GM23338 (cell line): ENCODE measurements at places on chromosomes 7 and 10. TPM values are rescaled to one million over a fixed set of nuclear protein-coding genes. Genes with fewer than 3 reads are reported as not detected.

- DNase-seq = no peak
- peaks cover 9% of the 10 kb centered on the region; the same call in 1 of the 2 replicates for H3K36me3 ChIP-seq
- H3K4me3 ChIP-seq = no peak overlapping the region
- no peaks in the 10 kb centered on the region for H3K27me3 ChIP-seq
- no peaks in the 10 kb centered on the region for H3K4me1 ChIP-seq
- no peak overlapping the region for H3K27ac ChIP-seq
Measured at GRCh38 chr7:75889223-75889825, 10.5 kb downstream of the RHBDD2 start.

GRCh38 chr10:72031706-72032105, 56.6 kb downstream of the SPOCK2 start:
- H3K36me3 ChIP-seq = no peaks in the 10 kb centered on the region
- H3K27ac ChIP-seq = no peak overlapping the region
- H3K4me1 ChIP-seq = no peaks in the 10 kb centered on the region
- H3K4me3 ChIP-seq = no peak overlapping the region

- no peak for DNase-seq
- H3K36me3 ChIP-seq = no peaks in the 10 kb centered on the region
- H3K27me3 ChIP-seq = no peaks in the 10 kb centered on the region
- H3K4me1 ChIP-seq = no peaks in the 10 kb centered on the region
- H3K27ac ChIP-seq = no peak overlapping the region
- H3K4me3 ChIP-seq = no peak overlapping the region
Measured at GRCh38 chr7:107622429-107622828, 38.2 kb upstream of the SLC26A4 start.

- no peak for DNase-seq
- H3K36me3 ChIP-seq = no peaks in the 10 kb centered on the region
- H3K27ac ChIP-seq = no peak overlapping the region
Measured at GRCh38 chr10:88545359-88545758, 37.8 kb downstream of the RNLS start.

GRCh38 chr10:28327491-28327880, 24.6 kb upstream of the MPP7 start:
- H3K36me3 ChIP-seq = no peaks in the 10 kb centered on the region
- DNase-seq = no peak
- H3K27ac ChIP-seq = no peak overlapping the region
- peaks cover 12% of the 10 kb centered on the region; the same call in 1 of the 2 replicates for H3K4me1 ChIP-seq
- no peak overlapping the region for H3K4me3 ChIP-seq

- peaks cover 49% of the 10 kb centered on the region for H3K4me1 ChIP-seq
- no peak for DNase-seq
- no peaks in the 10 kb centered on the region for H3K36me3 ChIP-seq
- peak overlapping the region; percentile 93 for H3K27ac ChIP-seq
- no peak overlapping the region for H3K4me3 ChIP-seq
- no peaks in the 10 kb centered on the region for H3K27me3 ChIP-seq
Measured at GRCh38 chr7:47329320-47329926, 252.5 kb downstream of the TNS3 start.

- no peaks in the 10 kb centered on the region for H3K27me3 ChIP-seq
- no peaks in the 10 kb centered on the region for H3K4me1 ChIP-seq
- H3K4me3 ChIP-seq = no peak overlapping the region
- H3K36me3 ChIP-seq = peaks cover 3% of the 10 kb centered on the region; the same call in 1 of the 2 replicates
- no peak overlapping the region for H3K27ac ChIP-seq
Measured at GRCh38 chr10:12252882-12253546, 57.0 kb downstream of the CDC123 start.

GRCh38 chr7:112481833-112482670, 1.3 kb downstream of the LSMEM1 start:
- peak; percentile 46 for DNase-seq
- H3K27me3 ChIP-seq = no peaks in the 10 kb centered on the region
- H3K36me3 ChIP-seq = no peaks in the 10 kb centered on the region

DNA sequence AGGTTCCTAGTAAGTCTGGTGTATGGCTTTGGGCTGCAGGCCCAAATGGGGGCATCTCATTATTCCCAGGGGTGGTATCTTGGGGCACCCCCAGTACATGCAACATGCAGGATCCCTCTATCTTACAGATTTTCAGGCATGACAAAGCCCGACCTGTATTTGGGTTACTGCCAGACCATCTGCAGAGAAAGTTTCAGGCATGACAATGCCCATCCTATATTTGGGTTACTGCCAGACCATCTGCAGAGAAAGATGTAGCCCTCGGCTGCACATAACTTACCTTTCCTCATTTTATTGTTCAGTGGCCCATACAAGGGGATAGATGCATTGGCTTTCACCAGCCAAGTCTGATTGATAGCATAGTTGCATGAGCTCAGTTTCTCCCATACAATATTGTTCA, 112.2 kb upstream of the RAB18 start:
- no peak overlapping the region for H3K27ac ChIP-seq
- H3K36me3 ChIP-seq = no peaks in the 10 kb centered on the region
- no peak overlapping the region for H3K4me3 ChIP-seq
- no peak for DNase-seq
- peaks cover 17% of the 10 kb centered on the region for H3K4me1 ChIP-seq

DNA sequence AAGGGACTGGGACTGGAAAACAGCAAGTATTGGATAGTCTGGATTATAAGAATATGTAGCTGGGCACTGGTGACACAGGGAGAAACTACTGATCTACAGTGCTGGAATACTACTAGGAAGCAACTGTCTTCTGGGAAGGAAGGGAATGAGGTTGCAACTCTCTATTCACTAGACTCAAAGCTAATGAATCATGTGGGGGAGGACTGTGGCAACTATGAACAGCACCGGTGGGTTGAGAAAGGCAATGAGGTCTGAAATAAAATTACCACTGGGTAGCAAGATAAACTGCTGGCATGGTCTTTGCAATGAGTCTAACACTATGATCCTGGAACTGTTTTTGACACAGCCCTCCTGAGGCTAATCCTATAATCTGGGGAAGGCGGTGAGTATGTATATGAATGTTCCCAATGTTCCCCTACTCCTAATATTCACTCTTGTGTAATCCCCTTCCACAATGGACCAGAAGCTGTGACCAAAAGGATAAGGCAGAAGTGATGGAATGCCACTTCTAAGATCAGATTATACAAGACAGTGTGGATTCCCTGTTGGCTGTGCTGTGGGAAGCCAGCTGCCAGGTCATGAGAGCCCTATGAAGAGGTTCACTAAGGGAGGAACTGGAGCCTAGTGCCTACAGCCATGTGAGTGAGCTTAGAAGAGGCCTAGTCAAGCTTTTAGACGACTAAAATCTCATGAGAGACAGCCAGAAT, 101.3 kb upstream of the DNAJB12 start:
- H3K36me3 ChIP-seq = no peaks in the 10 kb centered on the region
- DNase-seq = no peak
- peak overlapping the region; percentile 39; the same call in 1 of the 2 replicates for H3K27ac ChIP-seq
- no peak overlapping the region for H3K4me3 ChIP-seq
- no peaks in the 10 kb centered on the region for H3K4me1 ChIP-seq
- no peaks in the 10 kb centered on the region for H3K27me3 ChIP-seq

DNA sequence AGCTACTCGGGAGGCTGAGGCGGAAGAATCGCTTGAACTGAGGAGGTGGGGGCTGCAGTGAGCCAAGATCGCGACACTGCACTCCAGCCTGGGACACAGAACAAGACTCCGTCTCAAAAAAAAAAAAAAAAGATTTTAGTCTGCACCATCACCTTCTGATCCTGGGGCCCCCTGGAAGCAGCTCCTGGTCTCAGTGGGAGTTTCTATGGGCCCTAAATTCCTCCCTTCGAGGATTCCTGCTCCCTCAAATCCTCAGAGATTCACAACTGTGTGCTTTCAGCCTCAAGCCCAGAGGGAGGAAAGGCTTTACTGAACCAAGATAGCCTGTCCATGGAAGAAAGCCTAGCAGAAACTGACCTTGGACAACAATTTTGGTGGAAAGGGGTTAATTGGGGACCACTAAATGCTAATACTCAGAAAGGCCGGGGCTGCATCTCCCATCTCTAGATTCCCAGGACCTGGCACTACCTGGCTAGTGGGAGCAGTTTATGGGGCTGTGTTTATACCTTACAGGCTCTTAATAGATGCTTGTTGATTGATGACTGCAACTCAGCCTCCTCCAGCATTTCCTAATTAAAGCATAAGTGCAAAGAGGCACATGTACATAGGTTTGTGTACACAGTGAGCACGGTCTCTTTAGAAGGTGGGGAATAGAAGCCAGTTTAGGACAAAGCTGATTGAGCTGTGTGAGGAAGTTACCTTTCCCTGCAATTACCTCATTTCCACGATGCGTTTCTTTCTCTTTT, 9.2 kb upstream of the FGFR2 start:
- no peaks in the 10 kb centered on the region for H3K36me3 ChIP-seq
- H3K4me3 ChIP-seq = no peak overlapping the region
- no peak overlapping the region for H3K27ac ChIP-seq
- no peaks in the 10 kb centered on the region for H3K4me1 ChIP-seq
- peaks cover 8% of the 10 kb centered on the region; the same call in 1 of the 2 replicates for H3K27me3 ChIP-seq

DNA sequence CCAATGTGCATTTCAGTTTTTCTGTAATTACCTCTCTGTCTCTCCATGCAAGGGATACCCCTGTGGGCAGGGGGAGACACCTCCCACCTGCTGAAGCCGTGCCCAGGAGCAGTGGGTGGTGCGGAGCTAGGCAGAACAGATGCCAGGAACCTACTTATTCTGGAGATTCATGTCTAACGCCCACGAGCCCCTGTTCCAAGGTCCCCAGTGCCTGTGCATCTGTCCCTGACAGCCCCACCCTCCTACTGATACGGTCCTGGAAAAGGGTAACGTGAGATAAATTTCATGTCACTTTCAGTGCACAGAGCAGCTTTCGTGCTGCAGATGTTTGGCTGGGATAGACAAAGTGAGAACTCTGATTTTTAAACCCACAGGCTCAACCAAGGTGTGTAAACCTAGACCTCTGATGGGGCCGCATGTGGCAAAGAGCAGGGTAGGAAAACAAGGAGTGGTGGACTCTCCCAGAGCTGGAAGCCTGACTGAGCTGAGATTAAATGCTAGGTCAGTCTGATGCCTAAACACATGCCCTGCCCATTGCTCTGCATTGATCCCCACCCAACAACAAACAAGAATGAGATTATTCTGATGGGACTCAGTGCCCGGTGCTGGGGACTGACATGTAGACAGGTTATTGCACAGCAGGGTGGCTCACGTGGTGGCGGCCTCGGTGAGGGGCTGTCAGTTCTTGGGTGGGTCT, 123.6 kb upstream of the GDF10 start:
- no peak for DNase-seq
- no peak overlapping the region for H3K4me3 ChIP-seq
- no peaks in the 10 kb centered on the region for H3K36me3 ChIP-seq
- no peaks in the 10 kb centered on the region for H3K27me3 ChIP-seq

DNA sequence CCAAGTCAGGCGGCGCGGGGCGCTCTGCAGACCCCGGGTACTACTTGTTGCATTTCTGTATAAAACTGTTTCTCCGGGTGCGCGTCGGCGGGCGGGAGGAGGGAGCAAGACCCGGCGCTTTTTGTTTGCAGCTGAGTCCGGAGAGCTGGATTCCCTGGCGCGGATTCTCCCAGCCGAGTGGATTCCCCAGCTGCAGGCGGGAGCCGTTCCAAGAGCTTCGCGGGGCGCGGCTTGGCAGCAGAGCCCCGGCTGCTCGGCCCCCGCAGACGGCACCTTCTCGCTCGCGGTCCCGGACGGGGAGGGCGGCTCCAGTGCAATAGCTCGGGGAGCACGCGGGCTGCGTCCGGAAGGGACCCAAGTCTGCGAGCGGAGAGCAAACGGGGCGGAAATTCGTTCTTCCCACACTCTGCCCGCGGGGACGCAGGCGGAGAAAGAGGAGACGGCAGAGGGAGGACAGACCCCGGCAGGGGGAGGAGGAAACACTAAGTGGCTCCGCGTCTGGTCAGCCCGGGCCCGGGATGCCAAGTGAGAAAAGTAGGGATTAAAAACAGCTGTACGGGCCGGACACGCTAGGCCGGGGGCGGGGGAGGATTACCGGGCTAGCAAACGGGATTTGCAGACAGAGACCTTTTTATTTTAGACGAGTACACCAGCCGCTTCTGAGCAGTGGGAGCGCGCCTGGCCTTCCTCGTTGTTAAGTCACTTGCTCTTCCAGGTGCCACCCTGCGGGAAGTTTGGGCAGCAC, at the start of gene TRIL:
Gene TRIL, minus strand, starts transcription at position 96 of the 745 bp plus-strand sequence. CDS start 284 bp downstream, outside the sequence.
- H3K4me3 ChIP-seq = peak within 1 kb of the TSS; percentile 70
- no peaks in the 10 kb centered on the region for H3K36me3 ChIP-seq
- DNase-seq = peak; percentile 79
- H3K4me1 ChIP-seq = peaks cover 29% of the 10 kb centered on the region
- H3K27me3 ChIP-seq = peaks cover 71% of the 10 kb centered on the region

GRCh38 chr7:70340236-70340635, 742.0 kb downstream of the AUTS2 start:
- no peaks in the 10 kb centered on the region for H3K36me3 ChIP-seq
- no peak overlapping the region for H3K27ac ChIP-seq
- no peaks in the 10 kb centered on the region for H3K27me3 ChIP-seq
- no peak overlapping the region for H3K4me3 ChIP-seq
- no peaks in the 10 kb centered on the region for H3K4me1 ChIP-seq
- no peak for DNase-seq

DNA sequence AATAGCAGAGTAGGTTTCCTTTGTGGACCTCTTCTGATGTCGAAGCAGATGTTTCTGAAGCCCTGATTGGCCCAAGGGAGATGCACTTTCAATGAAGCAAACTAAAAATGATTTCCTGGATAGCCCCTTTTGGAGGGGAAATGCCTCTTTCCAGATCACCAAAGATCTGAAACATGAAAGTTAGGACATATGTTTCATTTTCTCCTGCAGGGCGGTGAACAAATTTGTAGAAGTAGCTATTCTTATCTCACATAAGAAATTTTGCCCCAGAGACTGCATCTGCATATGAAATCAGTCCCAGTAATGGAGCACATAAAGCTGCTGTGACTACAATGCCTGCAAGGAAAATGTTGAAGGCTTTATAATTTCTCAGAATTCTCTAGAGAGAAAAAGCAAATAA, 56.0 kb downstream of the THSD7A start:
- H3K4me1 ChIP-seq = no peaks in the 10 kb centered on the region
- no peak overlapping the region for H3K4me3 ChIP-seq
- no peak for DNase-seq
- no peak overlapping the region for H3K27ac ChIP-seq
- H3K36me3 ChIP-seq = no peaks in the 10 kb centered on the region

DNA sequence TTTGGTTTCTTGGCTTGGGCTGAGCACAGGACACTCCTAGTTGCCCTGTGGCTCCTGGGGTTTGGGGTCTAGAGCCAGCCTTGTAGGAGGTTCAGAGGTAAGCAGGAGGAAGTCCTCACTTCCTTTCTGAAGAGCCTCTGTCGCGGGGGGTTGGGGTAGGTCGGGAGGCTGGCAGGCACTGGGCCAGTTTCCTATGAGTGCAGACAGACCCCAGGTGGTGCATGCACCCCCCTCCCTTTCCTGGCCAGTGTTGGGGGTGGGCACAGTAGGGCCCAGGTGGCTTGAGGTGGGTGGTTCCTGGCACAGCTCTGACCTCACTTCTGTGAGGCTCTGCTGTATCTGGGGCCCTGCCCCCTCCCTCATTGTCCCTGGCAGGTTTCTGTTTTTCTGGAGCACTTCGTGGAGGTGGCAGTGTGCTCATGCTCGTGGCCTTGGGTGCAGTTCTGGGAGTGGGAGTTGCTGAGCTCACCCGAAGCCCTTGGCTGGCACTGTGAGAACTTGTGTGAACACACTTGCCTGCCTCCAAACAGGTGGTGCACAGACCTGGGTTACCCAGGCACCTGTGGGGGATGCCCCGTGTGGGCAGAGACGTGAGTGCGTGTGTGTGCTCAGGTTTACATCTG, 1.8 kb downstream of the PALD1 start:
- DNase-seq = no peak
- peaks cover 28% of the 10 kb centered on the region for H3K4me1 ChIP-seq
- no peaks in the 10 kb centered on the region for H3K36me3 ChIP-seq

The COL26A1 gene
- total RNA-seq = 51.7 and 55.0 TPM in 2 replicates

The FUOM gene
- 33.9 and 43.9 TPM in 2 replicates for total RNA-seq

The RBM28 gene
- 24.3 and 29.2 TPM in 2 replicates for total RNA-seq

The SLIT1 gene
- 1.7 and 2.0 TPM in 2 replicates for total RNA-seq

The ECHDC3 gene
- total RNA-seq = 48.6 and 50.1 TPM in 2 replicates

The OPTN gene
- 6.0 and 6.8 TPM in 2 replicates for total RNA-seq

The C10orf105 gene
- 0.17 and 0.19 TPM in 2 replicates for total RNA-seq

The RPS24 gene
- 2,185 and 2,362 TPM in 2 replicates for total RNA-seq
